Occipital lobe (tissue), 3 donors: ENCODE measurements at places on chromosomes 4 and X.

DNA sequence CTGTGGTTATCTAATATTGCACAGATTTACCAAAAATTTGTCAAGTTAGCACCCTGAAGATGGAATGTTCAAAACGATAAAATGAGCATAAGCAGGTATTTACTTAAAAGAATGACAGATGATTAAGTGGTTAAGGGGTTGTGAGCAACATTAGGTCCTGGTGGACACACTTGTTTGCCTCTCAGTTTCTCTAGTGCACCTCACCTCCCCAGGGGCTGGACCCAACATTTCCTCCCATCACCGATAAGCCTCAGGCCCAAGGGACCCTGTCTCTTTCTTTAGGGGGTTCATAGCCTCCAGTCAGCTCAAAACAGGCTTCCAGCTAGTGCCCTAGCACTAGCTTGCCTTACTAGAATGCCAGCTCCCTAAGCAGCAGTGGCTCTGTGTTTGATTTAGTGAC lies 88.0 kb downstream of the ATP11C start:
- DNase-seq = no peak

GRCh38 chr4:176149680-176150355 lies 45.6 kb downstream of the SPATA4 start:
- no peak for DNase-seq

GRCh38 chr4:163649557-163650091 lies 155.1 kb downstream of the TMA16 start:
- DNase-seq = no peak

DNA sequence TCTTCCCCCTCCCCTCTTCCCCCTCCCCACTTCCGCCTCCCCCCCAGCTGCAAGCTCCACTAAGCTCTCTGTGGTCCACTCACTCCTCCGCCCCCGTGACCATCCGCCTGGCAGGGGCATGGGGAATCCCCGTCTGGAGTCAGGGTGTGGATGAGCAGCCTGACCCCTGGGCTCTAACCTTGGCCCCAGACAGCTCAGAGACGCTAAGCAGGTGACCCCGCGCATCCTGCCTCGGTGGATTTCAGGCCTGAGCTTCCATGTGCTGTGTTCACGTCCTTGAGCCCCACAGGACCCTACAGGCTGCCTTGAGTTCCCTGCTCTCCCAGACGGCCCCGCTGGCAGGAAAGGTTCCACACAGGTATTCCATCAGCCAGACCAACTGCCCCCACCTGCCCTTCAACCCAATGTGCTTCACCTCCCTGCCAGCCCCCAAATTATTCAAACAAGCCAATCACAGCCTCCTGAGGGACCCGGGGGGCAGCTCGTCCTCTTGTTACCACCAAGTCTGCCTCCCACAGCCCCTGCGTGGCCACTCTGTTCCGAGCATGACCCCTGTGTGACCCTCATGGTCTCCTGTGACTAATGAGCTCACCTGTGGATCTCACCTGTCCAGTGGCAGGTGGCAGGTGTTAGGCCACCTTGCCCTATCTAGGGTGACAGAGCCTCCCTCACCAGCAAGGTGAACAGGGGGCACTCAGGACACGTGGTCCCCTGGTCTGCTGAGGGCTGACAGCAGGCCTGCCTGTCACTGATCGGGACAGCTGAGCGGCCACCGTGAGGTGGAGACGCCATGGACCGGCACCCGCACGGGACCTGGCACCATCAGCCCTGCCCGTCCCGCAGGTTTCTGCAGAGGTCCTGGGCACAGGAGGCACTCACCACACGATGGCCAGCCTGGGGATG lies 73.2 kb upstream of the MXD4 start:
- no peak for DNase-seq

DNA sequence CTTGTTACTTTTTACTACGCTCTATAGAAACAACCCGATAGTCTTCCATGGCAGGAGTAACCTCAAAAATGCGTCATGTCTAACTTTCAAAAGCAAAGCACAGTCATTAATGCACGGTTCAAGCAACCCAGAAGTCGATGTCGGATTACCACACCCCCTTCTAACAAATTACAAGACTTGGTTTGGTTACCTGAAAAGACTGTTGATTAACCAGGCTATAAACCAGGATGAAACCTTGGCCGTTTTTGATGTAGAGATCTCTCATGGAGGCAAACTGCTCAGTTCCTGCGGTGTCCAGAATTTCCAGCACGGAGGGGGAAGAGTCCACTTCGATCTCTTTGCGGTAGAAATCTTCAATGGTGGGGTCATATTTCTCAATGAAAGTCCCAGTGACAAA lies 2.4 kb downstream of the RAP2C start:
- DNase-seq = no peak

DNA sequence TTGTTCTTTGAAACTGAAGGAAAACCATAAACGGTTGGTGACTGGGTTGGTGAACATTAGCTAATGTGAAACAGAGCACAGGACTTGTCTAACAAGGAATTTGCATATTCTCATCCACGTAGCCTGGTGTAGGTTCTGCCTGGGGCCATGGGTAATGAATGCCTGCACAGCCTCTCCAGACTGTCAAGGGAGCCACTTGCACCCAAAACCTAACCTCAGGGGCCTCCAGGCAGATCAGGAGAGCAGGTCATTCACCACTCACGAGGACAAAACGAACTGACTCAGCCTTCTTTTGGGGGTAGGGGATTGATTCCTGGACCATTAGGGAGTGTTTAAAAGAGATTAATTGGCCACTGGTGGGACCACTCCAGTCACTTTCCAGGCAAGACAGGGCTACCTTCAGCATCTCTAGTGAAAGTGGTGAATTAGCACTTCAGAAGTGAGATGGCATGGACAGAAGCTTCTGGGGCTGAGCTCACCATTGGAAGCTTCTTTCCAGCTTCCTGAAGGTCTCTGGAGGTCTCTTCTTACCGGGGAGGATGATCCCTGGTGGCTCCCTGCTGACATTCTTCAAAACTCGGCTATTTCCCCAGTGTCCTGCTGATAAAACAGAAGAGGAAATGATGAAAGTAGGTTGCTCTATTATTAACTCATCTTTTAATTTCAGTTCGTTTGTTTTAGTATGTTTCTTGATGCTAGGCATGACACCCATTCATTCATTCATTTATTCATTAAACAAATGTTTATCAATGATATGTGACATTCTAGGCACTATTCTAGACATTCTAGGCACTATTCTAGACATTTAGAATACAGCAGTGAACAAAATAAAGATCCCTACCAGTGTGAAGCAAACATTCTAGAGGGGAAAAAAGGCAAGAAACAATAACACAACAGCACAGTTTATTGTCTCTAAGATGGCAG lies 104.5 kb upstream of the LNX1 start:
- no peak for DNase-seq

- DNase-seq = no peak
Measured at GRCh38 chr4:105106426-105106825, 40.2 kb upstream of the TET2 start.
